ENCODE measurements at places on chromosomes 1 and 21.

- no peak for DNase-seq
These were observed 18.1 kb upstream of the ARHGAP29 start for GRCh38 chr1:94255476-94255875.

GRCh38 chr1:161307230-161307768 lies 2.5 kb downstream of the MPZ start:
- peak; percentile 25 for DNase-seq

DNA sequence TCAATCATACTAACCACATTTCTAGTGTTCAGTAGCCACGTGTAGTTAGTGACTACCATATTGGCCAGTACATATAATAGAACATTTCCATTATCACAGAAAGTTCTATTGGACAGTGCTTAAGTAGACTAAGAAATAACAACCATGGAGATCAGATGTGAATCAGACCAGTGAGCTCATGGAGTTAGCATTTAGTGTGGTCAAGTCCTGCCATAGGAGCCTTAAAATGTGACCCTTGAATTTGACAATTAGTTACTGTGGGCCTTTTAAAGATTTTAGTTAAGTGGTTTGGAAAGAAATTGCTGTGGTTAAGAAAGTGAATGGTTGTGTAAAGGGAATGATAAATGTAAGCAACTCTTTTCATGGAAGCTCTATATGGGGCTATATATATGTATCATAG lies 123.4 kb downstream of the POU2F1 start:
- DNase-seq = no peak

DNA sequence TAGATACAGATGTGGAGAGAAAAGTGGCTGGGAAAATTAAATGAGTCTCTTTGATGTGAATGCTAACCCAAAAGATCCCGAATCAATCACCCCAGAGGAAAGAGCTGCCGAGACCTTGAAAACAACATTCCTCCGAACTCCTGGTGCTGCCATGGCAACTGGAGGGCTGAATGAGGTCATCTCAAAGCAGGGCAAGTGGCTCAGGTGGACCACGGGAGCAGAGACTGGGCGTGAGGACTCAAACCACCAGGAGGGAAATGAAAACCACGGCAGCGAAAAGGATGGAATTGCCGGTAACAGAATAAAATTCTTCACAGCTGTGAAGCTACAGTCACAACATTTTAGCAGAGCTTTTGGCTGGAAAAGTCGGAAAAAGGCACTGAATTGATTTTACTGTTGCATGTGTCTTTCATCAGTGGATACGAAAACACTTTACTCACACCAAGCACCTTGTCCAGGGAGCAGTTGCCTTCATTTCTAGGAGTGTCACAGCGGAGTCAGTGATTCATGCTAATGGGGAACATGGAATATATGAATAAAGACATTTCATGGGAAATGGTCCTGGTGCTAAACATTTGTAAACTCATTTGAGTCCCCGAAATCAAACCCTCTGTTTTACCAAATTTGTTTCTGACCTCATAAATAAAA lies 23.2 kb upstream of the BECN2 start:
- DNase-seq = no peak

DNA sequence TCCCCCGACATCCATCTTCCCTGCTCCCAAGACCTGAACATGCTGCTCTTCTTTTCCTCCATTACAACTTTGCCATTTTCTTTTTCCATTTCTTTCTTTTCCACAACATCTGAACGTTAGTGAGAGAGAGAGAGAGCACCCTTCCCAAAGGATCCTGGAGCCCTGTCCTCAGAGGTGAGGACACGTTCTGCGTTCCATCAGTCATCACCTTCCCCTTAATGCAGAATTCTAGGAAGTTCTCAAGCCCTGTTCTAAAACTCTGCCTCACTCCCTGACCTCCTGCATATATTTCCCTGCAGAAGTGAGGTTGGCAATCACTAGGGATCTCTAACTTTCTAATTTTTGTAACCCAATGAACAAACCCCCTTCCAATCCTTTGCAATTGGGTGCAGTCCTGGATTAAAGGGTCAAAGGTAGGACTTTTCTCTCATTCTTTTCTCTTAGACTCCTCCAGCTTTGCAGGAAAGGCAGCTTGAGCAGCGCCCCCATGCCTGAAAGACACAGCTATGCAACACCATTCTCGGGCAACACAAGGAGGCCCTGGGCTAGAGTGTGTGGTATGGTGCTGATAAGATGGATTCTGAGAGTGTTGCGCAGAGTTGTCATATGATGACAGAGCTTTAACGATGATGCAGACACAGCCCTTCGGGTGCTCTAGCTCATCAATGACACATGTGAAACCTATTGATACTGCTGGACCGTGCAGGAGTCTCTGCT lies 59.2 kb upstream of the TNR start:
- no peak for DNase-seq

- peak; percentile 29 for DNase-seq
These were observed 56.8 kb upstream of the ABCG1 start for GRCh38 chr21:42161956-42162681.

DNA sequence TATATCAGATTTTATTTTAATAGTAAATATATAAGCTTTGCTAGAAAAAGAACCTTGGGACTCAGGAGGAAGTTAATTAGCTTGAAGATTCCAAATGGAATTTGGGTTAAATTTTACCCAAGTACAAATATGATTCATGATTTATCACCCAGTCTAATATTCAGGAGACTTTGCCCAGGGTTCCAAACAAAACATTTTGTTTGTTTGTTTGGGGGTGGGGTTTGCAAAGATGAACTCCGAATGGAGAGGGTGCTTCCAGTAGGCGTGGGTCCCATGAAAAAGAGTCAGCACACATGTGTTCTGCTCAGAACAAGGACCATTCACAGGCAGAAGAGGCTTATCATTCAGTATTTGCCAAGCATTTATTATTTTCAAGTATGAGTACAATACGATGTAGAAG lies 23.5 kb downstream of the KCNT2 start:
- no peak for DNase-seq

GRCh38 chr21:30349572-30349971 lies 1.2 kb upstream of the KRTAP23-1 start:
- no peak for DNase-seq

GRCh38 chr1:179247923-179248322 lies 18.4 kb upstream of the ABL2 start:
- DNase-seq = no peak

DNA sequence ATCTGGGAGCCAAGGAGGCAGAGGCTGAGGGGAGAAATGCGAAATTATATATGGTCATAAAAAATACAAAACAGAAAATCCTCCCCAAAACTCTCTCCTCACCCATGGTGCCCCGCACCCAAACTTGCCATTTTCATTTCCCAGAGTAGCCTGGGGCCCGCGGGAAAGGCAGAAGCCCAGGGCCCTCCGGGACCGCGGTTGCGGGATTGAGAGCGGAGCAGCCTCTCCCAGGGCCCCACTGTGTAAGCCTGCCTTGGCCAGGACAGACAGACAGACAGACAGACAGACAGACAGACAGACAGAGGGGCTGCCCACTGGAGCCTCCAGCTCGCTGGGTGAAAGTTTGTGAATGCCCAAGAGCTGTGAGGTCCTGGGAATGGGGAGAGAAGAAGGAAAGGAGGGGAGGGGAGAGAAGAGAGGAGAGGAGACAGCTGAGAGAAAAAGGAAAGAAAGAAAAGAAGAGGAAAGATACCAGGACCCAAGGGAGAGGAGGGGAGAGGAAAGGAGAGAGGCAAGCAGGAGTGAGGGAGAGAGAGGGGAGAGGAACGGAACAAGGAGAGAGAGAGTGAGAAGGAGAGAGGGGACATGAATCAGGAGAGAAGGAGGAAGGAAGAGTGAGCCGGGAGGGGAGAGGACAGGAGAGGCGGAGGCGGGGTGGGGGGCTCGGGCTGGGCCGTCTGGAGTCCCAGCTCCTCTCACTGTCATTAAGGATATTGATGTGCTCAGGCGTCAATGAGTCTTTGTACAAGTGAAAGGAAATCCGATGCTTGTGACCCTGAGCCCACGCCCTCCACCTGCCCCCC lies 69.3 kb upstream of the CASZ1 start:
- DNase-seq = no peak

- DNase-seq = no peak
These were observed 123.5 kb upstream of the NGF start for GRCh38 chr1:115461526-115461925.
